Dermis blood vessel endothelial cell (primary cell): ENCODE measurements at places on chromosomes 13 and 19.

DNA sequence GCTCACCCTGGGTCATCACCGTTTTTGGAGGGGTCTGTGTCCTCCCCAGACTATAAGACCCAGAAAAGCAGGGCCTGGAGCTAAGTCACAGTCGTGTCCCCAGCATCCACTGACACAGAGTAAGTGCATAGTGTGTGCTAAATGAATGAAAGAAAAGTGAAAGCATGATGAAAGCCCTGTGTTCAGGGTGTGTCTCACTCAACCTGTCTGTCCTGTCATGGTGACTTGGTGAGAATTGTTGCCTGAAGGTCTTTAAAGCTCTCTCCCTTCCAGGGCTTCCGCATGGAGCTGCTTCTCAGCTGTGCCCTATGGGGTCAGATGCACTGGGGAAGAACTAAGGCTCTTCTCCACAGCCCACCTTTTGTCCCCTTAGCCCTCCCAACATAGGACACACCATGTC, 20.5 kb upstream of the IGFL1 start:
- DNase-seq: no peak

DNA sequence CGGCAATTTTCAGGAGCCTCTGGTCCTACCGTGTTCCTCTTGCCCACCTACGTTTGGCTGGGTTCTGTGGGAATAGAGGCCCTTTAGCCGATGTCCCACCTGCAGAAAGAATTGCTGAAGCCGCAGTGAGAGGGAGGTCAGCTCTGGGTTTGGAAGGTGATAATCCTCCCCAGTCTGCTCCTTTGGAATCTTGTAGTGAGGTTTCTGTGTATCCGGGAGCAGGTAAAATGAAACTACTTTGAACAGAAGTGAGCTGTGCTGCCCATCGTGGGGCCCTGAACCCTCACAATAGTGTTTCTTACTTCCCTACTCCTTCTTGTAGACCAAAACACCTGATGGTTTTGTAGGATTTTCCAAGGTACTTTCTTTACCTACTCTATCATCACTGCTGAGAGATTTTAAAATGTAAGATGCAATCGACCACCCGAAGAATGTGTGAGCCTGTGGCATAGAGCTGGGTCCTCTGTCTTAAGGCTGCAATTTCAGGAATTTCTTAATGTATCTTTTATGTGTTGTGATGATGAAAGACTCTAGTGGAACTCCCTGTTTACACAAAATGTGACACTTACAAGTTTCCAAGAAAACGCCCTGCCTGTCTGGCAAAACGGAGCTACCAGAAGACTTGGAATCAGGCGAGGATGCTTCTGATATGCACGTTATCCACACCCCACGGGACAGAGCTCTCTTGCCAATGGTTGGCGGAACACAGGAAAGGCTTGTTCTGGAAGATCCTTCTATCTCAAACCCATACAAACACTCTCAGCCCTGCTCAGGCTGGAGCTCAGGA, 76.1 kb downstream of the RGCC start:
- no peak for DNase-seq

DNA sequence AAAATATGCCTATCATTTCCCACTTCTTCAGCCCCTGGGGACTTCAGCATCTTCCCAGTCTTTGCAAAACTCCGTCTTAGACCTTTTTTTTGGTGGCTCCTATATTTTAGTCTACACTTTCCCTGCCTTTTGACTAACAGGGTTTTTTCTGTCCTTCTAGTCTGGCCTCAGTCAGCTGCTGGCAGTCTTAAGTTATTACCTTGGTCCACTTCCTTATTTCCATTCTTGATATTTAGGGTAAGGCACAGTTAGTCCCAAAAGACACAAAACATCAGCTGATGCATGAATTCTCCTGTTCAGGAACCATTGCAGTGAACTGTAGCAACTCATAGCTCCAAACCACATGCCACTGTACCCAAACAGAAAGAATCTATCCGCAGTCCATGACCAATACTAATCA, 234.6 kb upstream of the RFC3 start:
- DNase-seq: no peak

DNA sequence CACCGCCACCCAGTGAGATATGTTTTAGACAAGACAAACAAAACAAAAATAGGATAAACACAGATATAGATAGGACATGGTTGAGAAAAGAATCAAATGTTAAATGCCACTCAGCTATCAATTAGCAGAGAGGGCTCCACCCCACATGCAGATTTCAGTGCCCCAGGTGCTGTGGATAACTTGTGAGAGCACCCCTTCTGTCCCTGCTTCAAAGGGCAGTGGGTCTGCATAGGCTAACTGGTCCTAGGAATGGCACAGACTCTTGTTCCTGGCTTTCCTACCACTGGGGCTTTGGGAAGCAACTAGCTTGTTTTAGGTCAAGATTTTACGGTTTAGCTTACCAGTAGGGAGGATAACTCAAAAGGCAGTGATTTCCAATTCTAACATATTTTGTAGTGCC, 460.3 kb downstream of the TSHZ3 start:
- no peak for DNase-seq

DNA sequence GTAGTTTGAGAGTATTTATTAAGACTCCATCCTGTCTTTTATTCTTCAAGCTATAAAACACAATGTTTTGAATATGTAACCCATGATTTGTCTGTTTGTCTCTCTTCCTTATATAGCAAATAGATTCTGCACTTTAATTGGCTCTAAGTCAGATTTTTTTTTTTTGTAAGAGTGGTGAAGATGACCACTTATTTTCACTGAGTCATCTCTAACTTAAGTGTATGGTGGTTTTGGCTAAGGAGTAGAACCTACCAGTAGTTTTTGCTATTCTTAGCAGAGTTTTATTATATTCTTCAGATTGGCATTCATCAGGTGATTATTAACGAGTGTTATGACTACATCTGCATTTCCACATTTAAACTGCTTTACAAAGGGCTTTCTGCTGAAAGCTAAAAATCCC, 194.7 kb downstream of the LMO7 start:
- DNase-seq: no peak

- no peak for DNase-seq
Observed at GRCh38 chr19:4045597-4046361, 20.9 kb downstream of the ZBTB7A start.

GRCh38 chr13:26707122-26708006, 53.2 kb downstream of the GPR12 start:
- DNase-seq: peak; percentile 72

- no peak for DNase-seq
Observed at GRCh38 chr19:22603518-22604440, 30.3 kb upstream of the ZNF492 start.

- DNase-seq: peak; percentile 7
Observed at GRCh38 chr13:40109351-40109844, 453.9 kb downstream of the COG6 start.

- no peak for DNase-seq
Observed at GRCh38 chr13:35736876-35737275, 260.4 kb upstream of the MAB21L1 start.

GRCh38 chr13:71758828-71759227, 108.2 kb downstream of the DACH1 start:
- peak; percentile 65 for DNase-seq

DNA sequence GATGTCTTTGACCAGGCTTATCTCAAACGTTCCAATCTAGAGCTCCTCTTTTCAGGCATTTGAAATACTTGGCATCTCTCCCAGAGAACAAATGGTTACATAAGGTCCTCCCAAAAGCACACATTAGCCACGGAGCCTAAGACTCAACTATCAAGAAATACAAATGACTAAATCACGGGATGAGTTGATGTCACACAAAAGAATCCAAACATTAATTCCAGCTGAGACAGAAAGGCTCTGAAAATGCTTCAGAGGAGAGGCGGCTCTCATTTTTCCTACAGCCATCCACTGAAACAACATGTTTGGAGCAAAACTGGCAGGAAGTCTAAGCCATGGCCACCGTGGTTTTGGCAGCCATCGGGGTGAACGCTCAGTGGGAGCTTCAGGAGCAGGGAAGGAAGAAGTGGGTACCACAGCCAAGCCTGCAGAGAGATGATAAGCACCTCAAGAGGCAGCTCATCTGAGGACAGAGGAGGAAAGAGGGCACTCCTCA, 122.5 kb downstream of the STK24 start:
- DNase-seq: peak; percentile 45

DNA sequence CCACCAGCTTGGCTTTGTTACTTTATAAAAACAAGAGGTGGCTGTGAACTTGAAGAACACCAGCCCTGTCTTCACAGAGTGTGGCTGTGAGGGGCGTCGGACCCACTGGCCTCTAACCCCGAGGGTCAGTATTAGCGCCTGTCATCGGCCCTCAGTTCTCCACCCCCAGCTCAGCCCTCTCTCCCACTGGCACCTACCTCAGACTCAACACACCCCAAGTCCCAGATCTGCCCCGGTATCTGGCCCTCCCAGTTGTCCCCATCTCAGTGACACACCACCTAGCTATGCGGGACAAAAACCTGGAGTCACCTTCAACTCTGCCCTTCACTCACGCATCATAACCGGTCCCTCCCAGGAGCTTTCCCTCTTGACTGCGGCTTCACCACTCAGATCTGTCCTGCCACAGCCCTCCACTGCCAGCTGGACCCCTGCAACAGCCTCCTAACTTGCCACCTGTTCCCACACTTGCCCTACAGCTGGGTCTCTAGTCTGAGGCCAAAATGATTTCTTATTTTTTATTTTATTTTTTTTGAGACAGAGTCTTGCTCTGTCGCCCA, 45.4 kb downstream of the PEPD start:
- no peak for DNase-seq

DNA sequence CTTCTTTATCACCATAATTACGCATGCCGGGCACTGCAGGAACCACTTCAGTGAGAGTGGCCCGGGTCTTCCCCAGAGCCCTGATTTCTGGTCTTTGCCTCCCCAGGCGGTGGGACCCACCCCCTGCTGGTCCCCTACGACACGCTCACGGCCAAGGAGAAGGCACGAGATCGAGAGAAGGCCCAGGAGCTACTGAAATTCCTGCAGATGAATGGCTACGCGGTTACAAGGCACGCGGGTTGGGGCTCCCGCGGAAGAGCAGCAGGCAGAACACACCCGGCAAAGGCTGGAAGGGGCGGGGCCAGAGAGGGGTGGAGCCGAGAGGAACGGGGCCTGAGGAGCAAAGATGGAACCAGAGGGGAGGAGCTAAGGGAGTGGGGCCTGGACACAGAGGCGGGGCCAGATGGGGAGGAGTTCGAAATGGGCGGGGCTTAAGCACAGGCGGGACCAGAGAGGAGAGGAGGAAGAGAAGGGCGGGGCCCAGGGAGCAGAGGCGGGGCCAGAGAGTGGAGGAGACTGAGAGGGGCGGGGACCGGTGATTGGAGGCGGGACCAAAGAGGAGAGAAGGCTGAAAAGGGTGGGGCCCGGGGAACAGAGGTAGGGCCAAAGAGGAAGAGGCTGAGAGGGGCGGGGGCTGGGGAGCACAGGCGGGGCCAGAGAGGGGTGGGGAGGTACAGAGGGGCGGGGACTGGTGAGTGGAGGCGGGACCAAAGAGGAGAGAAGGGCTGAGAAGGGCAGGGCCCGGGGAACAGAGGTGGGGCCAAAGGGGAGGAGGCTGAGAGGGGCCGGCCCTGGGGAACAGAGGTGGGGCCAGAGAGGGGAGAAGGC, 73.4 kb downstream of the RYR1 start:
- peak; percentile 64 for DNase-seq

- no peak for DNase-seq
Observed at GRCh38 chr13:106942563-106942962, 374.6 kb upstream of the ARGLU1 start.

GRCh38 chr19:33259539-33259938, 33.9 kb upstream of the SLC7A10 start:
- no peak for DNase-seq

- DNase-seq: peak; percentile 97
Observed at GRCh38 chr19:10270616-10271394, at the start of gene ICAM1. ICAM1 (plus strand) TSS chr19:10271120; CDS start chr19:10271160, 40 bp downstream.

GRCh38 chr13:113740286-113740556, 18.8 kb upstream of the TMEM255B start:
- no peak for DNase-seq

- DNase-seq: peak; percentile 64
Observed at GRCh38 chr19:38304866-38305429, 897 bp downstream of the C19orf33 start.

DNA sequence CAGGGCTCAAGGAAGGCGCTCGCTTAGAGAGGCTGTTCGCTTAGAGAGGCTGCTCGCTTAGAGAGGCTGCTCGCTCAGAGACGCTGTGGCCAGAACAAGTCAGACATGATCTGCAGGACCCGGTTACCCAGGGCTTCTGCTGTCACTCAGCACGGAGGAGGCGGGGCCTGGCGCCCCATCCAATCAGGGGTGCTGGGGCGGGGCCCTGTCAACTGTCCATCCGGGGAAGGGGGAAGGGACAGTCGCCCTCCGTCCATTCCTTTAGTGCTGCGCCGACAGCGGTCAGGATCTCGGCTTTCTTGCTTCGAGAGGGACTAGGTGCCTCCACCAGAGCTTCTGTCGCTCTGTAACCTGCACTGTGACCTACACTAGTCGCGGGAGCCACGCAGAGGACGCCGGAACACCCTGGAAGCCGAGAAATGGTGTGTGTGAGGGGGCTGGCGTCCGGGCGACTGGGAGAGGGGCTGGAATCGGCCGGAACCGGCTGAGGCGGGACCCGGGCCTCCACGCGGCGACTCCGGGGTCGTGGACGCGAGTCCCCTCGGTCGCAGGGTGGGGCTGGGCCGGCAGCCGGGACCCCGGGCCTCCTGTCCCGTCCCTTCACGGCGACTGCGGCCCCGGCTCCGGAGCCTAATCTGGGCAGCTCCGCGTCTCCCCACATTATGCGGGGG, at the start of gene ZNF440:
Gene ZNF440, plus strand, starts transcription at position 245 of the 671 bp plus-strand sequence. Its CDS starts 175 bp downstream, at position 420.
- peak; percentile 94 for DNase-seq

GRCh38 chr19:12913851-12914690, 5.0 kb downstream of the SYCE2 start:
- DNase-seq: no peak

DNA sequence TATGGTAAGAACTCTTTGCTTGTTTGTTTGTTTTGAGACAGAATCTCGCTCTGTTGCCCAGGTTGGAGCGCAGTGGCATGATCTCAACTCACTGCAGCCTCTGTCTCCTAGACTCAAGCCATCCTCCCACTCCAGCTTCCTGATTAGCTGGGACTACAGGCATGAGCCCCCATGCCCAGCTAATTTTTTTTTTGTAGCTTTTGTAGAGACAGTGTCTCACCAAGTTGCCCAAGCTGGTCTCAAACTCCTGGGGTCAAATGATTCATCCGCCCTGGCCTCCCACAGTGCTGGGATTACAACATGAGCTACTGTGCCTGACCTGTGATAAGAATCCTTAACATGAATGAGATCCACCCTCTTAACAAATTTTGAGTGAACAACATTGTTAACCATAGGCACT, 183.9 kb upstream of the TSHZ3 start:
- no peak for DNase-seq

GRCh38 chr13:45328661-45329111, 12.3 kb downstream of the TPT1 start:
- DNase-seq: no peak

DNA sequence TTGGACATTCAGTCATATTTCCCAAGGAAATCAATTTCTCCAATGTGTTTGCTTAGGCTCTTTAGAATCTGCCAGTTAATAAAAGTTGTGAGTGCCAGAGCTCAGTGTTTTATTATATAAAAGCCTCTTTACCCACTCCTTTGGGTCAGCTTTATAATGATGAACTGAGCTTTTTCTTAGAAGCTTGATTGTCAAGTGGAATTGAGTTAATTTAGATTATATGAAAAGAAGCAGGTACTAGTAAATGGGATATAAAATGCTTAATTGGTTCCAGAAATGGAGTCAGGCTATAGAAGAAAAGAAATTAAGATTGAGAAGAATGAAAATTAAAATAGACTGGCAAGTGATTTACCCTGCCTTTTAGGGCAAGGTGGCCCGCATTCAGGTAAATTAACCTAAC, 363.2 kb downstream of the SLITRK6 start:
- no peak for DNase-seq

- no peak for DNase-seq
Observed at GRCh38 chr19:19637523-19638251, 5.8 kb downstream of the GMIP start.
